ENCODE measurements at places on chromosomes 7 and 10. TPM values are rescaled to one million over a fixed set of nuclear protein-coding genes. Genes with fewer than 3 reads are reported as not detected.

Gene DENND2A
- 13.1 TPM for total RNA-seq

Gene SLC13A4
- total RNA-seq = 0.32 TPM

DNA sequence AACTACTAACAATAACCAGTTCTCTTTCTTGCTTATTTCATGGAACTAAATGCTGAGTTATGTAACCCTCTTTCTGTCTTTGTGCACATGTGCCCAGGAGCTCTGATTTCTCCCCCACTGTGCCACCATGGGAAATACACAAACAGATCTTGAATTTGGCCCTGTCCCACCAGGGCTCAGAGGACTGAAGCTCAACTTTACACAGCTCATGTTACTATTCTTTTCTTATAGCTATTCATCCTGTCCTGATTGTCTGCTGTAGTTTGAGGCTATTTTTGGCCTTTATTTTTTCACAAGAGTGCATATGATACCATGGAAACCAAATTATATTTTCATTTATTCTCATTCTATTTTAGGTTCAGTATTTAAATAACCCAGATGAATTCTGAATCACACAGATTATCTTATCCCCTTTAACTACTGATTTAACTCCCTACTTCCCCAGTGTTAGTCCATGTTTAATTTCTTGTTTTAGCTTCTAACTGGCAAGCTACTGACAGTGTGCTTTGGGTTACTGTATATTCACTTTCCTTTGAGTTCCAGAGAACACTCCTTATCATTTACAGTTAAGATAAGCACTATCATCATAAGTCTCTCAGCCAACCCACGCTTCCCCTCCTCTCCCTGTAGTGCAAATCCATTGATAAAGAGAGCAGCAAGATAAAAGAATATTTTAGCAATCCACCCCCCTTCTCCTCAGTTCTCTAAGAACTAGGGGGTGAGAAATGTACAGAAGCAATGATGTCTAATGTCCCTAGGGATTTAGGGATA, 71.8 kb upstream of the GSDME start:
- DNase-seq = no peak

DNA sequence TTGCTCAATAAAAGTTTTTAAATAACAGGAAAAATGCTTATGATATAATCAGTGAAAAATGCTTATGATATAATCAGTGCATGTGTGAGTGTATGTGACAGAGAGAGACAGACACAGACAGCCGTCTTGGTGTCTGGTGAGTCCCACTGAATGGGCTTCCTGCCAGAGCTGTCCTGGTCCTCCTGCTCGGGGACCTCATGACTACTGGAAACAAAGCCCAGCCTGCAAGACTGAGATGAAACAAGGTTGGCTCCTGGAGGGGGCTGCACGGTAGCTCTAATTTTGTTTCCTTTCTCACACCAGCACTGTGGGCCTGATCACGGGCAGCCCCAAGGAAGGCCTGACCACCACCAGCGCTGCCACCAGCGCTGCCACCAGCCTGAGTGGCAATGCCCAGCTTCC, 57.3 kb downstream of the NRP1 start:
- DNase-seq = no peak

- DNase-seq = no peak
These were observed 96.4 kb downstream of the MKI67 start for GRCh38 chr10:128029731-128030369.

Data from breast epithelium (tissue), 4 donors.